COR-L47 (cell line): ENCODE measurements at places on chromosomes 1 and 21.

- DNase-seq = no peak
Observed at GRCh38 chr1:175124861-175125260, 57.2 kb downstream of the TNN start.

DNA sequence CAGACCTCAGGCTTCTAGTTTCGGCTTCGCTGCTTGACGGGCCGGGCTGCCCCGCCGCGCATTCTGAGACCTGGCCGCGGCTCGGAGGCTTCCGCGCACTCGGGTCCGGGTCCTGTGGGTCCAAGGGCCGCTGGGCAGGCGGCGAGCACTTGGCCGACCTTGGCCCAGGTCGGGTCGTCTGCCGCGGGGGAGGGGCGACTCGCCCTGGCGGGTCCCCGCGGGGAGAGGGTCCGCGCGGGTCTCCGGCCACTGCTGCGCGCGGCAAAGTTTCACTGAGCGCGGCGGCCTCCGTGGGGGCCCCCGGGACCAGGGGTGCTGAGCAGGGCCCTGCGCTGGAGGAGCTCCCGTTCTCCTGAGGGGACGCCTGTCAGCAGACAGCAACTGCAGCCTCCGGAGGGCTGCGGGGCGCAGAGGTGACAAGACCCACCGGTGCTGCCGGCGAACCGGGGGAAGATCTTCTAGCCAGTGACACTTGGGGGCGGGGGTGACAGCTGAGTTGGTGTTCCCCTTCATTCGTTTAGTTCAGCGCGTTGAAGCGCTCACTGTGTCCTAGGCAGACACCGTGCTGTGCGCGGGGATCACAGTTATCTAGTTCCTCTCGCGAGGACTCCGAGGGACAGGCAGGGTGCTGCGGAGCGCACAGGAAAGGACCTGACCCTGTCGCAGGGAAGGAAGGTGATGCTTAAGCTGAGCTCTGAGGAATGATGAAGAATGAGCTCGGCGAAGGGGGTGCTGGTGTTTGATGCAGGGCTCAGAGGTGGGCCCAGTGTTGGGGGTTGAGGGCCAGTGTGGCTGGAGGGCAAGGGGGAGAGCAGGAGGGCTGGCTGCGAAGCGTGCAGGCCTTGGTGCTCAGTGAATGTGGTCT lies 725 bp downstream of the MTFR1L start:
- DNase-seq = peak; percentile 45

- DNase-seq = no peak
Observed at GRCh38 chr1:94329986-94330385, 88.2 kb upstream of the ABCD3 start.

DNA sequence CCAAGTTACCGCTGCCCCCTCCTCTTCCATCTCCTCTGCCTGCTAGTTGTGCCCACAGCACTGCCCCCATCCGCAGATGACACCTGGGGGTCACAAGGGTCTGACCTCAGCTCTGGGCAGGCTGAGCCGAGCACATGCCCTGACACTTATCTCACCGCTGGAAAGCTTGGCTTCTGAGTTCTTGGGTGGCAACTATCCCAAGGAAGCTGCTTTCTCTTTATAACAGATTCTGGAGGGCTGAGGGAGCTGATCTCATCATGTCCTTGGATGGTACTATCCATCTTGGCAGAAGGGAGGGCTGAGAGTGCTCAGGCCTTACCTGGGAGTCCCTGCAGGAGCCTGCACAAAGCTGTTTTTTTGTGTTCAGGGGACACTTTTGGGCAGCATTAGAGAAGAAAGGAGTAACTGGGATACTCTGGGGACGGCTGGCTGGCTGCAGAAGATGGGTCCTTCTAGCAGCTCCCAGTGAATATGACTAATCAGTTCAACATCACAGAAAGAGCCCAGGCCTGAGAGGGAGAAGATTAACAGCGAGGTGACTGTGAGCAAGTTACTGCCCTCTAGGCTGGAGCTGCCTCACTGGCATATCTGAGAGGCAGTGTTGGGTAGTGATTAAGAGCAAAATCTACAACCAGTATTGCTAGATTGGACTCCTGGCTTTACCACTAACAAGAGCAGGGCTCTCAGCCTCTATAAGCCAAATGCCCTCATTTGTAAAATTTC lies 71.6 kb downstream of the PLXNA2 start:
- DNase-seq = no peak
